ENCODE measurements at places on chromosomes 7 and 10. TPM values are rescaled to one million over a fixed set of nuclear protein-coding genes. Genes with fewer than 3 reads are reported as not detected.

The ITGB8 gene
- not detected for total RNA-seq

The BLNK gene
- not detected for total RNA-seq

The HOXA11 gene
- total RNA-seq: 31.1 TPM

The PKD1L1 gene
- 0.03 TPM for total RNA-seq

The CYP26A1 gene
- not detected for total RNA-seq

The DNAH11 gene
- total RNA-seq: 1.7 TPM

The ZNF394 gene
- total RNA-seq: 17.7 TPM

The CADPS2 gene
- not detected for total RNA-seq

The AS3MT gene
- total RNA-seq: 1.8 TPM

The CALD1 gene
- 1,058 TPM for total RNA-seq

The TBX20 gene
- not detected for total RNA-seq

The CAV1 gene
- total RNA-seq: 1,104 TPM

The CLDN12 gene
- total RNA-seq: 39.9 TPM

The LIPA gene
- total RNA-seq: 190 TPM

The COL17A1 gene
- total RNA-seq: 0.72 TPM

The PTPRZ1 gene
- 0.13 TPM for total RNA-seq
